GOT3 (cell line): ENCODE measurements at places on chromosomes 6 and 20.

- no peak for DNase-seq
Observed at GRCh38 chr6:80437801-80438200, 331.3 kb downstream of the BCKDHB start.

- DNase-seq = no peak
Observed at GRCh38 chr6:118606858-118607257, 44.5 kb downstream of the CEP85L start.

- DNase-seq = peak; percentile 91
Observed at GRCh38 chr6:2998998-2999617, 586 bp upstream of the NQO2 start.

DNA sequence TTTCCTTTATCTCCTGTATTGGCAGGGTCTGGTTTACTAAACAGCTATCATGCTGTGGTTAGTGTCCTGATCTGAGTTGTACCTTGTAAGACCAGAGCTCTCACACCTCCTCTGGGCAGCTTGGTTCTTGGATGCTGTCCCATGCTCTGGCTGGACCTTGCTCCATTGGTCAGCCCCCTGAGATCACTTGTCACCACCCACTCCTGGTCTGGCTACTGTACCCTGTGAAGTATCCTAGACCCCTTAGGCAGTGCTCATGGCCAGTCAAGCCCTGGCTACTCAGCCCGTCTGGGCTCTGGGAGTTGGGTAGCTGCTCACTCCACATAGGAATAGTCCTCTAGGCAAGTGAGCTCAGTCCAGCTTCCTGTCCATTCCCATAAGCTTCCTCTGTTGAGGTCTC is 31.1 kb downstream of the ADGRF4 start:
- no peak for DNase-seq

DNA sequence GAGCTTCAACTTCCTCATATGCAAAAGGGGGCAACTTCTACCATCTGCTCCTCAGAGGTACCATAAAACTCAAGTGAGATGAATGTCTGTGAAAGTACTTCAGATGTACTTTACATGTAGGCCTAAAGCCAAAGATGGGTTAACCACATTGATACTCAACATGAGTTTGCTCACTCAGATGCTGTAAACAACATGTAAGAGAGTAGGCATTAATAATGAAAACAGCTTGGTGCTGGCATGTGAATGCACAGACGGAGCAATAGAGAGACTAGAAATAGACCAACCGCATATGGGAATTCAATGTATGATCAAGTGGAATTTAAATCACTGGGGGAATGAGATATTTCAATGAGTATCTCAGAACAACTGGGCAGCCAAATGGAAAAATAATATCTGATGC is 143.8 kb upstream of the CDYL start:
- no peak for DNase-seq

- no peak for DNase-seq
Observed at GRCh38 chr6:127457456-127458064, 1.6 kb downstream of the KIAA0408 start.

DNA sequence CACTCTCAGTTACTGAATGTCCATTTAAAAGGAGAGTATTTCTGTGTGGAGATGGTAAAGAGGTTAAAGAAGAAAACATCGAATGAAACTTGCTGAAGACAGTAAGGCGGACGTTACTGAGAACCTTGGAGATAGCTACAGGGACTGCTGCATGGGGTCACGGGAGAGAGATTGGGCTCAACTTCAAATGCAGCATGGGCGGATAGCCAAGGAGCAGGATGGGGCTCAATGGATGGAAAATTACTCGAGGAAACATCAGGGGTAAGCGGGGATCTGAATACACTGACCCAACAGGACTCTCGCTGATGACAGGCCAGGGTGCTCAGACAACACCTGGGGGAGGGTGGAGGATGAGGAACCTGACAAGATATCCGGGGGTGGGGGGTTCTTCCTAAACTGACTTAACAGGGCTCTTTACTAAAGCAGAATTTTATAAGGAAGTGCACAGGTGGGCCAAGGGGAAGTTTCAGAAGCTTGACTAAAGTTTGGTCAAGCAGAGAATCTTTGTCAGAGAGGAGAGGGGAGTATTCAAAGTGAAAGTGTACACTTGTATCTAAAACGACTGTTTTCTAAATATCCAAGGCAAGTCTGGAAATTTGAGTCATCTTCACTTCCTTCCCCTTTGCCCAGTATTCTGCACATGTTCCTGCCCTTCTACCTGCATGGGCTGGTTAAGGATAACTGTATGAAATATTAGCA is 22.8 kb downstream of the ECT2L start:
- no peak for DNase-seq

- DNase-seq = no peak
Observed at GRCh38 chr6:111555036-111555435, 50.6 kb downstream of the TRAF3IP2 start.

- no peak for DNase-seq
Observed at GRCh38 chr20:46222521-46223007, 85.7 kb downstream of the CDH22 start.

- DNase-seq = no peak
Observed at GRCh38 chr6:74369556-74369993, 673.6 kb downstream of the CD109 start.
